ENCODE measurements at places on chromosomes 2 and 18. TPM values are rescaled to one million over a fixed set of nuclear protein-coding genes. Genes with fewer than 3 reads are reported as not detected.

SULT1C4 gene
- 15.5 TPM for total RNA-seq

TMEM87B gene
- 17.5 TPM for total RNA-seq

C2orf80 gene
- 38.1 TPM for total RNA-seq

SLC9A4 gene
- total RNA-seq: 0.69 TPM

AQP4 gene
- total RNA-seq: 549 TPM

OTOS gene
- total RNA-seq: not detected
